ENCODE measurements at places on chromosomes 3 and 15.

GRCh38 chr3:41060106-41060505 is 139.2 kb upstream of the CTNNB1 start:
- DNase-seq: no peak

- no peak for DNase-seq
Measured at GRCh38 chr3:123634149-123635051, 49.5 kb upstream of the HACD2 start.

- no peak for DNase-seq
Measured at GRCh38 chr3:11306817-11307589, 34.8 kb downstream of the ATG7 start.

- DNase-seq: no peak
Measured at GRCh38 chr15:26260517-26261133, 397.5 kb upstream of the ATP10A start.

DNA sequence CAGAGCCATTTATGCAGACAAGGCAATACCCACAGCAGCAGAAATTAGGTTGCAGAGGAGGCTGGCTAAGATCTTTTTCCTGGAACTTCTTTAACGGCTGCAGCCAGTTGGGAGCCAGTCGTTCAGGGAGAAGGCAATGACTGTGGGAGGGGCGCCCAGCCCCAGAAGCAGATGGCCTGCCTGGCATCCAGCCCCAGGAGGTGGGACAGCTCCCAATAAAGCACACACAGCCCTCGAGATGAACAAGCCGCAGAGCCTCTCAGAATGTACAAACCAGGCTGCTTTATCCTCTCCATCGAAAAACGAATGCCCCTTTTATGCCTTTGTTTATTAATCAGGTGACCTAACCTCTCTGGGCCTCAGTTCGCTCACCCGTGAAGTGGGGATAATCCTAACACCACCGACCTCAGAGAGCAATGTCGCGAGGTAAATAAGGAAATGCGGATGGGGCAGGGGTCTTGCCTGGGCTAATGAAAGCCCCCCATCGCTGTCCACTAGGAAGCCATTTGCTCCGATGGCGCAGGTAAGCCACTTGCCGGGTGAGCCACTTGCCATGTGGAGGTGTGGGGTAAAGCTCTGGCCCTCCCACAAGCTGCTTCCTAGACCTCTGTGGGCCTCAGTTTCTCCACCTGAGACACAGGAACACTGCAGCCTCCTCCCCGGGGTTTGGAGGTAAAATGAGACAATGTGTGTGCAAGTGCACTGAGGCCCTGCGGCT is 35.8 kb downstream of the MGLL start:
- DNase-seq: no peak

DNA sequence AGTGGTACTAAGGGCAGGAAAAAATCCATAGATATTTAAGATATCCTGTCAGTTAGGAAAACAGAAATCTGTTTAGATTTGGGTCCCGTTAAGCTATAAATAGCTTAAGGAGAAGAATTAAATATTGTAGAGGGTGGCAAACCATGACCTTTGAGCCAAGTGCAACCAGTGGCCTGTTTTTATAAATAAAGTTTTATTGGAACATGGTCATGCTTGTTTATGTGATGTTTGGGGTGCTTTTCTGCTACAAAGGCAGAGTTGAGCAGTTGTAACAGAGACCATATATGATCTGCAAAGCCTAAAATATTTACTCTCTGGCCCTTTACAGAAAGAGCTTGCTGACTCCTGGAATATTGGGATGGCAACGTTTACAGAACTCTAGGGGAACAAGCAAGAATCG is 66.3 kb downstream of the SQOR start:
- no peak for DNase-seq

- no peak for DNase-seq
Measured at GRCh38 chr3:177681156-177681555, 483.9 kb upstream of the TBL1XR1 start.

GRCh38 chr15:41476416-41477048 is 17.1 kb upstream of the ITPKA start:
- DNase-seq: no peak

DNA sequence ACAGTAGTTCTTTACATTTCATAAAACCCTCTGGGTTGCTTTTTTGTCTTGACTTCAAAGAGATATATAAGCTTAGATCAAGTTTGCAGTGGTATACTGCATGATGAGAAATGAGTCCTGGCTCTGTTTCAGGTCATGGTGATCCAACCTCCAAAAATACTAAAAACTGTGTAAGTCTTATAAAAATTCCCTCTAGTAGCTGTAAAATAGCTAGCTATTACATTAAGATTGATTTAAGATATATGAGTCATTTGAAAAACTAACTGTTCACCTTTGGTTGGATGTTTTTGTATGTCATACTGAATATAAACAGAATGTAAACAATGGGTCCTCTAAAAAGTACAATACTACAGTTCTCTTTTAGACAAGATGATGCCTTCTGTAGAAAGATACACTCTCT is 879.2 kb downstream of the ROBO1 start:
- no peak for DNase-seq

- no peak for DNase-seq
Measured at GRCh38 chr15:70604666-70605315, 158.6 kb downstream of the UACA start.

GRCh38 chr15:30010746-30011145 is 72.0 kb upstream of the GOLGA8J start:
- DNase-seq: no peak

DNA sequence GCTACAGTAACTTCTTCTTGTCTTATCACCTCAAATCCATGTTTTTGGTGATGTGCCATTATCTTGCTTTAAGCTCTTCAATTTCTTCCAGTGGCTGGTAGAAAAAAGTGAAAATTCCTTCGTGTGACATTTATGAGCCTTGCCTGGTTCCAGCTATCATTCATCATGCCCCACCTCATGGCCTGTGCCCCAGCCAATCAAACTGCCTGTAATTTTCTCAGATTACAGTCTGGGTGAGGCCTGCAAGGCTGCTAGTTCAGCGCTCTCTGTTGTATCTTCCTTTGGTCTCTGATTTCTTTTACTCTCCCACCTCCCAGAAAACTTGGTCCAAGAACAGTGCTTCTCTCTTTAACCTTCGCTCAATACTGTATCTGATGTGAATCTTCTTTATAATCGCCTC is 249.3 kb upstream of the ZNF717 start:
- no peak for DNase-seq

GRCh38 chr3:112769286-112769978 is 77.2 kb downstream of the CD200R1L start:
- DNase-seq: no peak

- no peak for DNase-seq
Measured at GRCh38 chr15:58556028-58556361, 124.2 kb downstream of the LIPC start.

- DNase-seq: no peak
Measured at GRCh38 chr3:101074518-101074917, 81.3 kb upstream of the ABI3BP start.

DNA sequence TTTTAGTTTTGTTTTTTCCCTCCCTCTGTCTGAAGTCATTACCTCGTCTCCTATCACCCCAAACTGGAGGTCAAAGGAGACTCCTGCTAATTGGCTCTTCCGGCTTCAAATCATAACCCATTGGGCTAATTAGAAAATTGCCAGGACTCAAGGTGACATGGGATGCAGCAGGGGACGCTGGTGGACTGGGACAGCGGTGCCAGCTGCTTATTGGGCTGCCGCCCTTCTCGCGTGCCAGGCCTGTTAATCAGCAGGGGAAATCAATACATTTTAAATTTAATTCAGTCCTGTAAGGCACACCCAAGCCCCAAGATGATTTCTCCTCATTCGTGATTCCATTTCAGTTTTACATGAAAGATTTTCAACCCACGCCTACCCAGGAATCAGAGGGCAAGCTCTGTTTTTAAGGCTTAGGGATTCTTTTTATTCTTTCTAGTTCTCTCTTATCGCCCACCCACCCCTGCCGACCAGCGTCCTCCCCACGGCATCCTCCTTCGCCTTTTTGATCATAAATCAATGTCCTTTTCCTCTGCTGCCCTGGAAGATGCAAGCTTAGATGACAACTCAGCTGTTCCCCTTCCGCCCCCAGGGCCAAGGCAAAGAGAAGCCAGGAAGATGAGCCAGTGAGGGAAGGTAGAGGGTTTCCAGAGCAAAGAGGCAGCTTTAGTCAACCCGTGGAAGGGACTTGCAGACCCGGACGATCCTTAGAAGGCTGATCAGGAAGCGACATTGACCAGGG is 329.6 kb downstream of the UACA start:
- DNase-seq: no peak

GRCh38 chr3:70951316-70951715 is 632.2 kb downstream of the FOXP1 start:
- no peak for DNase-seq

GRCh38 chr15:77824361-77825251 is 191.9 kb upstream of the LINGO1 start:
- no peak for DNase-seq

DNA sequence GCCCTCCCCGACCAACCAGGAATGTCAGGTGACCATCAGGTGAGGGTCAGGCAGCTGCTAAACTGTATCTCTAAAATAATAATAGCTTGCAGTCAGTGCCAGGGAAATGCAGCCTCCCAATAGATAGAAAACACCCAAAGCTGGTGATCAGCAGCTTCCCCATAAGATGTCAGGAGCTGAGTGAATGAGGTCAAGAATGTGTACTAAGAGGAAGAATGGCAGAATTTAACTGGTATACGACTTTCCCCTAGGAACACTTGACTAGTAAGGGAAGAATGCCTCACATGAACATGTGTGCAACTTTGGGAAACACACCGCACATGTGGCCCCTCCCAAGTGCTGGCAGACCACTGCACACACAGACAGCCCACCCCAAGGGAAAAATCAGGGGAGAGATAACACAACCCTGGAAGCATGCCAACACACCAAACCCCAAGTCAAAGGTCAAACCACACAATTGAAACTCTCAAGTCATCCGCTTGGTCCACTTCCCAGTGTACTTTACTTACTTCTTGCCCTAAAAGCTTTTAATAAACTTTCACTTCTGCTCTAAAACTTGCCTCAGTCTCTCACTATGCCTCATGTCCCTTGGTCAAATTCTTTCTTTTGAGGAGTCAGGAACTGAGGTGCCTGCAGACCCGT is 806.5 kb downstream of the OTOL1 start:
- DNase-seq: no peak

- no peak for DNase-seq
Measured at GRCh38 chr3:41202075-41202833, 2.9 kb downstream of the CTNNB1 start.

- peak; percentile 17 for DNase-seq
Measured at GRCh38 chr3:47512416-47513124, 942 bp downstream of the ELP6 start.

DNA sequence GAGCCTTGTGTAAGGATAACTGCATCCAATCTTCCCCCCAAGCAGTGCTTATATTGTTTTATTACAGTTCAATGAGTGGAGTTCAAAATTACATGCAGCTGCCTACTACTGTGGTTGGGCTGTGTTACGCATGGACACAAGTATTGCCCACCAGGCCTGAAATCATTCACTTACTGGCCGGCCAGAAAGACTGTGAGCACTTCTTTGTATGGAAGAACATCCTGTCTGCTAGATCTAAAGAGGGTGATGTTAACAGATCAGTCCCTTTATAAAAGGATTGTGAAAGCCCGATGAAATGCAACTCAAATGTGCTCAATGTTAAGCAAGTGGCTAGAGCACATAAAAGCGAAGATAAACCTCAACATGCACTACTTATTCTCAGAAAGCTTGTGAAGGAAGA is 132.5 kb downstream of the FOXP1 start:
- no peak for DNase-seq

- no peak for DNase-seq
Measured at GRCh38 chr3:46921871-46922271, 44.4 kb downstream of the PTH1R start.

DNA sequence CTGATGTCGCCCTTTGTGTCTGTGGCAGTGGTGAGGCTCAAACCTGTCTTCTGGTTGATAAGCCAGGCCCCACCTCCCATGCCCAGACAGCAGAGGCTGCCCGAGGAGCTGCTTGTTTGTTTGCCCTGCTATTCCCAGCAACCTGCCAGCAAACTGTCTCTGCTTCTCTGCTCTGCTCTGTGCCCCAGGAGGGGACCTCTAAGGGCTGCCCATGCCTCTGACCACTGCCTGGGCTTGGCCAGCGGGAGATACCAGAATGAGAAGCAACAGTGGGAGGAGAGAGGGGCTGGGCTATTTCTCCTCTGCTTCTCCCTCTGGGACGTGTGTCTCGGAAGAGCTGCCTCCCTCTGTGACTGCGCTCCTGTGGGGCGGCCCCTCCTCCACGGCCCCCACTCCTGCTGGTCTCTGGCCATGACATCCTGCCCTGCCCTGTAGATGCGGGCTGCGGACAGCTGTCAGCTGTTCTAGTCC is 213.1 kb downstream of the RPLP1 start:
- no peak for DNase-seq

DNA sequence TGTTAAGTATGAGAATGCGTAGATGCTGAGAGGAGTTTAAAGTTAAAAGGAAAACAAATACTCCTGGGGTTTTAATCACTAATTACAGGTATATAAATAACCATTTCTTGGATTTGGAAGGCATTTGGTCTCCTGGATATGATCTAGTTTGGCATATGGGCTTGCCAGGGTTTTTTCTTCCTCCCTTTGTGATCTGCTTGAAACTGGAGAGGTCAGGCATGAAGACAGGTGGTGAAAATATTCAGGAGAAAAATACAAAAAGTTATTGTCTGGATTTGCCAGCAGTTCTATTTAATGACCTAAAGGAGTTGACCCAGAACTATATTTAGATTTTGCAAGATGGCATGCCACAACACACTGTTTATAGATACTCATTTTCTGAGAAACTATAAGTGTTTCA is 136.3 kb downstream of the DIPK2A start:
- DNase-seq: no peak

DNA sequence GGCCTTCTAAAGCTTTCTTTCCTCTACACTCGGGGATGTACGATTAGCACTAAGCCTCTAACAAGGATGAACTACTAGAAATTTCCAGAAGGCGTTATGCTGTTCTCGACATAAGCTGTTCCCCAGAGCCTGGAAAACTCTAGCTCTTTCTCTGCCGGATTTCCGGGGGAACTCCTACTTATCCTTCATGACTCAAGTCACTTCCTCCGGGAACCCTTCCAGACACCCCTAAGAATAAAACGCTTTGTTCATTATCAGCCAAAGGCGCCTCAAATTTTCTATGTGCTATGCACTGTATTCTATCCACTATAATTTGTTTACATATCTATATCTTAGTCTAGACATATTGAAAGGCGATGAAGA is 455 bp upstream of the SNAP23 start:
- DNase-seq: no peak

- DNase-seq: no peak
Measured at GRCh38 chr3:44954962-44955361, 21.0 kb downstream of the ZDHHC3 start.
